ENCODE measurements at places on chromosomes 16 and 17. TPM values are rescaled to one million over a fixed set of nuclear protein-coding genes. Genes with fewer than 3 reads are reported as not detected.
A peak's percentile ranks its signal among the peaks of the same experiment; 100 is the strongest.

- H3K27ac ChIP-seq = peak overlapping the region; percentile 74
- no peaks in the 10 kb centered on the region for H3K36me3 ChIP-seq
- peak overlapping the region; percentile 47 for H3K4me3 ChIP-seq
- no peaks in the 10 kb centered on the region for H3K27me3 ChIP-seq
- DNase-seq = no peak
Measured at GRCh38 chr17:19002805-19003542, 1.6 kb downstream of the FAM83G start.

DNA sequence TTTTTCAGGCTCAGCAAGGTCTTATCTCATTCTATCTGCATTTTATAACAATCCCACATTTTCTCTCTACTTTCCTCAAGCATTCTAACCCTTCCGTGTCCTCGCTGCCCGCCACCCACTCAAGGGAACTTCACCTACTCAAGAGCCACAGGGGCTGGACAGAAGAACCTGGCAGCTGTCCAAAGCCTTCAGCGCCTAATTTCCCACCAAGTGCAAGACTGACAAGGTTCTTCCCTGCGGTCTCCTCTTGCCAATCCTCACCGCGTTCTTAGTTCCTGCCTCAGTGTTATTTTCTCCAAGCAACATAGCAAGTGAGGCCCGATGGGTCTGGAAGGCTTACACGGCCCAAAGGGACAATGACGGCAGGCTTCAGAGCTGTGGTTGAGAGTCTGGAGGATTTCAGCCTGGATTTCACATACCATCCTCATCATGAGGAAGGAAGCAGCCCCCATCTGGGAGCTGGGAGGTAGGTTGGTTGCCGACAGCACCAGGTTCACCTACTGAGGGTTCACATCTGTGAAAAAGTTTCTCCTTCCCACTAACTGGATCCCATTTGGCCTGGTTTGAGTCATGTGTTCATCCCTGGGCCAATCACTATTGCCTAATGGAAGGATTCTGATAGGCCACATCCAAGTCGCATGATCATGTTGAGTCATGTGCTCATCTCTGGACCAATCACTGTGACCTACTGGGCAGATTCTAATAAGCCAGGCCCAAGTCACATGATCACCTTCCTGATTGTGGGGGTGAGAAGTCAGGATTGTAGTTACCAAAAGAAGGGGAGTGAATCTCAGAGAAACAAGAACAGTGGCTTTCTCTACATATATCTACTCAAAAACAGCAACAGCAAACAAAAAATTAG lies 108.2 kb downstream of the N4BP1 start:
- no peaks in the 10 kb centered on the region for H3K27me3 ChIP-seq
- no peaks in the 10 kb centered on the region for H3K36me3 ChIP-seq
- H3K4me3 ChIP-seq = no peak overlapping the region
- H3K27ac ChIP-seq = no peak overlapping the region
- DNase-seq = no peak

- H3K4me3 ChIP-seq = no peak overlapping the region
- H3K4me1 ChIP-seq = no peaks in the 10 kb centered on the region
- H3K27ac ChIP-seq = no peak overlapping the region
Measured at GRCh38 chr16:50037662-50038220, 12.7 kb downstream of the CNEP1R1 start.

DNA sequence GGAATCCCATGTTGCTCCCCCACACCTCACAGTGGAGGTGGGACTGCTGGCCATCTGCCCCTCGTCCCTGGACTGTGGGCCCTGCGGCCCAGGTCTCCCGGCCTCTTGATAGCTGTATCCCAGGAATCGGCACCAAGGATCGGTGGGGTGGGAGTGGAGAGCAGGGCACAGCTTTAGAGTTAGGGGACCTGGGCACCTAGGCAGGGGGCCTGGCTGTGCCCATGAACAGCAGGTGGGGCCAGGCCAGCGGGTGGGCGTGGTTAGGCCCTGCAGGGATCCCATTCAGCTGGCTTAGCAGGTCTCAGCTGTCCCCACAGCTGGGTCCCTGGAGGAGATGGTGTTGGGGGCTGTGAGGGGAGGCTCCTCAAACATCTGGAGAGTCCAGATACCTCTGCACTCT lies 49.2 kb downstream of the SREBF1 start:
- peaks cover 32% of the 10 kb centered on the region for H3K4me1 ChIP-seq
- no peaks in the 10 kb centered on the region for H3K36me3 ChIP-seq
- DNase-seq = peak; percentile 34
- H3K4me3 ChIP-seq = no peak overlapping the region
- no peaks in the 10 kb centered on the region for H3K27me3 ChIP-seq
- no peak overlapping the region for H3K27ac ChIP-seq

- H3K4me1 ChIP-seq = no peaks in the 10 kb centered on the region
- H3K27ac ChIP-seq = no peak overlapping the region
- H3K27me3 ChIP-seq = peaks cover 7% of the 10 kb centered on the region
Measured at GRCh38 chr16:6977916-6978315, 354.7 kb upstream of the RBFOX1 start.

DNA sequence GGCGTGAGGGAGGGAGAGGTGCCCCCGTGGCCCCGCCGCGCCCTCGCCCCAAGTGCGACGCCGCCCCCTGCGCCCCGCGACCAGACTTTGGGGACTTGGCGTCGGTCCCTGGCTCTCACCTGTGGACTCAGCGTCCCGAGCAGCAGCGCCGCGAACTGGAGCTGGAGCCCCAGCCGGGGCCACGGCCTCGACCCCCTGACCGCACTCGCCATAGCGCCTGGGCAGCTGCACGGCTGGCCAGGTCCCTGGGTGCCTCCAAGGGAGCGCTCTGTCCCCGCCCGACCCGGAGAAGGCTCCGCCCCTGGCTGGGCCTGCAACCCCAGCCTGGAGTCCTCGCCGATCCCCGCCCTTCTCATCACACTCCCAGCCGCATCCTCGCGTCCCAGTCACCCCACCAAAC lies at the start of gene ERN2:
Gene ERN2 (minus strand): TSS at position 247 of the 400 bp plus-strand sequence. CDS start 35 bp downstream, at position 212.
- H3K27ac ChIP-seq = no peak within 1 kb of the TSS
- no peaks in the 10 kb centered on the region for H3K4me1 ChIP-seq
- H3K36me3 ChIP-seq = no peaks in the 10 kb centered on the region
- no peak within 1 kb of the TSS for H3K4me3 ChIP-seq

- no peaks in the 10 kb centered on the region for H3K4me1 ChIP-seq
- no peak for DNase-seq
- H3K27ac ChIP-seq = no peak overlapping the region
- no peaks in the 10 kb centered on the region for H3K27me3 ChIP-seq
Measured at GRCh38 chr16:25060920-25061319, 45.8 kb upstream of the ARHGAP17 start.

- H3K27ac ChIP-seq = no peak overlapping the region
- H3K4me1 ChIP-seq = no peaks in the 10 kb centered on the region
- H3K36me3 ChIP-seq = no peaks in the 10 kb centered on the region
- H3K4me3 ChIP-seq = no peak overlapping the region
Measured at GRCh38 chr16:12240036-12240435, 263.5 kb downstream of the SNX29 start.

GRCh38 chr17:64024215-64024654 lies 3.8 kb upstream of the ICAM2 start:
- DNase-seq = no peak
- H3K27ac ChIP-seq = peak overlapping the region; percentile 19
- no peak overlapping the region for H3K4me3 ChIP-seq
- no peaks in the 10 kb centered on the region for H3K27me3 ChIP-seq

- H3K36me3 ChIP-seq = no peaks in the 10 kb centered on the region
- no peaks in the 10 kb centered on the region for H3K27me3 ChIP-seq
- H3K4me3 ChIP-seq = no peak overlapping the region
- no peak overlapping the region for H3K27ac ChIP-seq
Measured at GRCh38 chr17:14487068-14487467, 186.2 kb downstream of the HS3ST3B1 start.

DNA sequence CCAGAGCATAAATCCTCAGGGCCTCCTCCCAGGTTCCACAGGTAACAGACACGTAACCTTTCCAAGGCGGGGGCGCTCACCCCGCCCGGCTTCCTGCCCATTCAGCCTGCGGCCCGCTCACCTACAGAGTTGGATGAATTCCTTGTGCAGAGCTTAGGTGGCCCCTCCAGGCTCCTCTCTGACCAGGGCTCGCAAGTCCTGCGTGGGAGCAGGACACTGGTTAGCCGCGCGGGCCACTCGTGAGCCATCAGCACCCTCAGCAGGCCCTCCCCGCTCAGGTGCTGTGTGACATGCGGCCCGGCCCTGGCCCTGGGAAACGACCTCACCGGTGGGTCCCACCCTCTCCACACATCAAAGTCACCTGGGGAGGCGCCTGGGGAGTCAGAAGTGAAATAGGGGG lies 528 bp downstream of the TERB1 start:
- peak; percentile 53 for DNase-seq
- H3K27ac ChIP-seq = no peak overlapping the region
- H3K36me3 ChIP-seq = no peaks in the 10 kb centered on the region
- H3K27me3 ChIP-seq = no peaks in the 10 kb centered on the region

GRCh38 chr16:85936816-85937215 lies 37.9 kb downstream of the IRF8 start:
- no peaks in the 10 kb centered on the region for H3K27me3 ChIP-seq
- H3K36me3 ChIP-seq = no peaks in the 10 kb centered on the region
- no peak overlapping the region for H3K27ac ChIP-seq

DNA sequence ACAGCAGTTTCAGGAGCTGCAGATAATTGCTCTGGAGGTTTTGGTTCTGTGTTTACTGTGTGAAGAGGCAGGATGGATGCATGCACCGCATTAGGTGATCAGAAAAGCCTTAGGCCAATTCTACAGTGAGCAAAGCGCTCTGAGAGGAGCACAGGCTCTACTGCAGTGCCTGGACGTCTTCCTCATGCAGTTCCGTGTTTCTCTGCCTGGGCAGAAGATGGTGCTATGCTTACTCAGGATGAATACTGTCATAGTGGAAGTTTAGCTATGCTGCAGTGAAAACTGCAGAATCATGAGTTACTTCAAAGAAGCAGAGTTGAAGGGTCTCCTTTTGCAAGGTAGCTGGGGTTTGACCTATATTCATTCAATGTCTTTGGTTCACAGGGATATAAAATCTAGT lies 1012.4 kb downstream of the KCNJ18 start:
- H3K4me1 ChIP-seq = no peaks in the 10 kb centered on the region
- no peak for DNase-seq
- no peak overlapping the region for H3K27ac ChIP-seq

Gene KRT27
- total RNA-seq = not detected

Gene IL34
- 3.9 TPM for total RNA-seq

Gene MARCHF10
- total RNA-seq = not detected

Gene PIRT
- not detected for total RNA-seq

Gene EPX
- total RNA-seq = not detected

Gene ASB16
- total RNA-seq = 2.3 TPM

Gene PIK3R5
- 1.1 TPM for total RNA-seq

Gene NUPR1
- 195 TPM for total RNA-seq
